ENCODE measurements at places on chromosomes 2 and 18.

DNA sequence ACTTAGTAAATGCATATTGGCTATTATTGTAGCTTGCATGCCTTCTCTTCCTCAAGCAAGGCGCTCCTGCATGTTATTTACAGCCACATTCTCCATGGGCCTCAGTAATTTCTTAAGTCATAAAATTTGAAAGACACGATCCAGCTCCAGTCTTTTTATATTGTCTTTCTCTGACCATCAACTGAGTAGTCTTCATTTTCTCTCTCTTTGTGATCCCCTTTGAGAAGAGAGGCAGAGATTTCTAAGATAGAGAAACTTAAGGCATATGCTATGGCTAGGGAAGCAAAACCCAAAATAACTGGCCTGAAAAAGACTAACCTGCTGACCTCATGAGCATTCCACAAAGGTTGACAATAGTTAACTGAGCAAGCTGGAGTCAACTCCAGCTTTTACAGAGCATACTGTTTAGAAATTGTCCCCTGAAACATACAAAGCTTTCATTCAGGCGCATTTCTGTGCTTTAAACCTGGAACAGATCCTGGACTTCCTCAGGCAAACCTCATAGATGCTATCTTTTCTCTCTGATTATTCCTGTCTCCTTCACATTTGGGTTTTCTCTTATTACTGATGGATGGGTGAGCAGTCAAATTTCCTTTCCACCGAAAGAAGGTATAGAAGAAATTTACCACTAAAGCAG lies 4.6 kb downstream of the DPP4 start:
- no peak for DNase-seq

DNA sequence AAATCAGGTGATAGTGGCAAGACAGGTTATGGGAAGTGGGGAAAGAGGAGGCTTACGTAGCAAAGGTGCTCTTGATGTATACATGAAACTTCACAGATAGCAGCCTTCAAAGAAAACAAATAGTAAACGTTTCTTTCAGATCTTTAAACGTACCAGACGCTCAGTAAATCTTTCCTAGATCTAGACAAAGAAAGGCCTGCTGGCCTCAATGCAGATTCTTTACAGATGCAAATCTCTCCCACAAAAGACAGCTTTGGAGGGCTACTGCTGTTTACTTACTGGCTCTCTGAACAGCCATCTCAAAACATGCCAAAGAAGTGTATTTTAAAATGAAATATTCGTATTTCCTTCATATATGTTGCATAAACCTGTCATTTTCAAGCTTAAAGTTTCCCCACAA lies 1279.9 kb upstream of the NRXN1 start:
- no peak for DNase-seq

DNA sequence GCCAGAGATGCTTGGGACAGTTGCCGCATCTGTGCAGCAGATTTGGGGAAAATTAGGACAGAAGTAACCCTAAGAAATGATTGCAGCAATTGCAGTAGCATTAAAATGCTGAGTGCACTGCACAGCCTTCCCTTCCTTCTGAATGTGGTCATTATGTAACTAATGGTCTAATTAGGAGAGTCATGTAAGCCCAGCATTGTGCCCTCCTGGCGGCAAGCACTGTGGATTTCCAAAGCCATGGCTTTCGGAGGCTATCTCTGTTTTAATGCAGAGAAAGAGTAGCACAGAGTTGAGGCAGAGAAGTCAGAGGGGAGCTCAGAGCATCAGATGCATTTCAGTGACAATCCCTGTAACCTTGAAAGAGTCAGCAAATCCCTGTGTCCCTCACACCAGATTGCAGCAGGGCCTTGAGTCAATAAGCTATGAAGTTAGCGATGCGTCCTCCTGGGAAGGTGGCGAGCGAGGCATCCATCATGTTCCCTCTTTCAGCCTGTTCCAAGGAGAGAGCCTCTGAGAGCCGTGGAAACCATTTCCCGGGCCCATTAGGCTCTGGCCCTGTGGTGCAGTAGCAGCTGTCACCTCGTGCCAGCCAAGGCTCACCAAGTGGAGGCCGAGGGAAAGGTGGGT lies 307.2 kb downstream of the FBXO15 start:
- DNase-seq, result no peak

GRCh38 chr2:105113616-105114291 lies 75.9 kb downstream of the MRPS9 start:
- DNase-seq, result no peak

- no peak for DNase-seq
Observed at GRCh38 chr2:233047206-233047605, 12.9 kb upstream of the INPP5D start.

- DNase-seq, result no peak
Observed at GRCh38 chr2:197286805-197287595, 23.6 kb downstream of the ANKRD44 start.

All from stimulated activated CD8-positive, alpha-beta memory T cell treated with anti-CD3 and anti-CD28 coated beads, Interleukin-2, amount 100 ng/mL, for 1 hour (primary cell).